ENCODE measurements at places on chromosomes 12 and 14. TPM values are rescaled to one million over a fixed set of nuclear protein-coding genes. Genes with fewer than 3 reads are reported as not detected.

Gene TMEM229B
- total RNA-seq: 0.93 TPM

Gene APOF
- total RNA-seq: 3.3 TPM

Gene AKAP3
- 0.49 TPM for total RNA-seq

Gene DIO3
- total RNA-seq: not detected

Gene HOXC12
- total RNA-seq: not detected

Gene CCNT1
- 26.8 TPM for total RNA-seq

Gene CLEC4D
- total RNA-seq: not detected

Gene ZDHHC22
- not detected for total RNA-seq

Gene CEP128
- 5.5 TPM for total RNA-seq

Gene DAZAP2
- 64.5 TPM for total RNA-seq

Gene CLECL1
- not detected for total RNA-seq

Gene NR2C1
- total RNA-seq: 22.4 TPM

Gene ZNF385A
- total RNA-seq: 0.49 TPM

Gene AQP6
- 0.51 TPM for total RNA-seq

Gene KRT82
- total RNA-seq: not detected

Gene AQP5
- total RNA-seq: not detected

Gene ESRRB
- total RNA-seq: not detected

Gene LRP6
- 31.7 TPM for total RNA-seq

Gene RABGGTA
- 31.2 TPM for total RNA-seq

Gene SDR9C7
- not detected for total RNA-seq

Gene KICS2
- total RNA-seq: 6.8 TPM

Gene TBX3
- 17.2 TPM for total RNA-seq

Gene P2RX2
- not detected for total RNA-seq

Gene CRACR2A
- total RNA-seq: 0.20 TPM

Gene ETV6
- 2.2 TPM for total RNA-seq

Gene CLEC6A
- total RNA-seq: not detected

Gene FOXG1
- not detected for total RNA-seq

Gene PTCSC3
- total RNA-seq: not detected

Gene BCL11B
- not detected for total RNA-seq

Gene RD3L
- not detected for total RNA-seq

Gene ACTR6
- total RNA-seq: 22.4 TPM

Gene LHX5
- not detected for total RNA-seq

Gene IAPP
- not detected for total RNA-seq

Gene KSR2
- 0.01 TPM for total RNA-seq

Gene RNASE1
- not detected for total RNA-seq

Gene NDRG2
- total RNA-seq: 27.4 TPM

Gene ADAM20
- 0.18 TPM for total RNA-seq

All from HepG2 (cell line).